ENCODE measurements at places on chromosomes 2 and 18.
A peak's percentile ranks its signal among the peaks of the same experiment; 100 is the strongest.

DNA sequence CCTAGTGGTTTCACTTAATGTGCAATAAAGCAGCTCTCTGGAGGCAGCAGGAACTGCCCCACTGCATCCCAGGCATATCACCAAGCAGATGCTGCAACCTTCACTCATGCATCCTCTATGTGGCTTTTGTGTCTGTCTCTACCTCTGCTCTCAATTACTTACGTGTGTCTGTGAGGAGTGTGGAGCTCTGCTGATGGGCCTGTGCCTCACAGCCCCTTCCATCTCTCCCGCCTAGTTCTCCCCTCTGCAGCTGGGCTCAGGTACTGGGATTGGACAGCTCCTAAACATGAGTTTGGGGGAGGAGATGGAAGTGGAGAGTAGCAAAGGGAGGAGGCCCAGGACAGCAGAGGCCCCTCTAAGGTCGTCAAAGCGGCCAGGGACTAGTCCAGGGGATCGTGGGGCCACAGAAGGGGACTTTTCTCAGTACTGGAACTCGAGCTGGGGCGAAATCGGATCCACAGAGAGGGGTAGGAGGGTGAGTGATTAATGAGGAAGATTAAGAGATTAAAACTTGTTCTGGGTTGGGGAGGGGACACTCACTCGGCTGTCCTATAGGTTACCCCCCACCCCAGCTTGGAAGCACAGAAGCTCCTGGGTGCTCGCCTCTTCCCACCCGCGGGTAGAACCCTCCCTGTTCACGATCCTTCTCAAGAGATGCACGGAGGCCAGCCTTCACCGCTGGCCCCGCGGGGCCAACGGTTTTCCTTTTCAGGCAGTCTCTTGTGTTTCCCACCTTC, 2.1 kb upstream of the LBX2 start:
- DNase-seq: no peak

DNA sequence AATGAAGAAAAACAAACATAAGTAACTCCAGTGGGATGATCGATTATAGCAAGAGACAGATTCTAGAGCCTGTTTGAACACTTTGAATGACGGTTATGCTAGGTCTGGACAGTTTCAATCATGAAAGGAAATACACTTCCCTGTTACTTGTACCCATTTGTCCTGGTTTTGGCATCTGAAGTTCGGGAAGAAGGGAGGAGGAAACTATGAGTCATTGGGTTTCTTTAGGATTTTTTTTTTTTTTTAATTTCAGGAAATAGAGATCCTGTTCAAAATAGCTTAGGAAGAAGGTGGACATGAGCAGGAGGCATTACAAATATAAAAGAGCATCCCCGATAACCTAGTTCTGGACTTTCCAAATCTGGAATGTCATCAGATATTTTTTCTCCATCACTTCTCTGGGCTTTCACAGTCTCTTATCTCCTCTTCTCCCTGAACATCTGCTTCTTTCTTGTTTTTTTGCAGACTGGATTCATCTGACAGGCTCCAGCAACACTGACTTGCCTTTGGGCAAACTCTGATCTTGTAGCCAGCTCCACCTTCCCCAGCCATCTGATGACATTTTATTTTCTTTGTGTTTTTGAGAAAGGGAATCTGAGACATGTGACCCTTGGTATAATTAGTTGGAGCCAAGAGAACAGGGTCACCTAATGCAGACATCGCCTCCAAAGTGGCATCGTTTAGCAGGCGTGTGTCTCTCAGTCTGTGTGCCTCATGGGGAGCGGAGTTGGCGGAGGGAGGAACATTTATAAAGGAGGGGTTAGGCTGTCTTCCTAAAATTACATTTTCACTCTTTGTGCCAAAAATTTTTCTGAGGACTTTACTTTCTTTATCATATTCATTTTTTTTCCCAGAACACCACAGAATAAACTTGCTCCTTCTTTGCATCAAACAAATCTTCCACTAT, 195.3 kb upstream of the EPHA4 start:
- DNase-seq: no peak

DNA sequence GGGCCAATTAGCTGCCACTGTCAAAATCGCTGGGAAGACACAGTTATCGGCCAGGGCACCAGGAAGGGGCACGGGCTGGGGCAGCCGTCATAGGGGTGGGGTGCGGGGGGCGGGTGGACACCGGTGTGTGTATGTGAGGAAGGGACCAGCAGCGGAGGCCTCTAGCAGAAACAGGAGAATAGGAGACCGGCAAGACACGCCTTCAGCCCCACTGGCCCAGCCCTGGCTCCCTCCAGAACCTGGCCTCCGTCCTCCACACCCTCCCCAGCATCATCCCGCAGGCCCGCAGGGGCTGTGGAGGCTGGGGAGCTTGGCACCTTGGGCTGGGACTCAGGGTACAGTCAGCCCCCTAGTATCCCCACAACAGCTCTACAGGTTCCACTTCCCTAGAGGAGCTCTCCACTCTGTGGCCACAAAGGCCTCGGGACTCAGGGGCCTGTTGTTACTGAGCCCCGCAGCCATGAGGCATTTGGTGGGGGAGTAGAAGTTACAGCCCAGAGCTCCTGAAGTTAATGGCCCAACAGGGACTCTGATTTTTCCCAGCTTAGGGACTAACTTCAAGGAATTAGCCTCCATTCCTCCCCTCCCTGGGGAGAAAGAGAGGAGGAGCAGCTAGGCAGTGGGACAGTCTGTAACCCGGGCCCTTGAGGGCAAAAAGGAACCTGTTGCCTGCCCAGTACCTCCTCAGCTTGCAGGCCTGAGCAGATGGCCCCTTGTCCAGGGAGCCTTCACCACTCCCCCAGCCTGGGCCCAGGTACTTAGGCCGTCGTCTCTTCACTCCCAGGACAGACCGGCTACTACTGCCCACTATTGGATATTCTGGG, 19.9 kb downstream of the SH2D6 start:
- DNase-seq: no peak

- no peak for DNase-seq
Measured at GRCh38 chr2:62149708-62150107, 46.2 kb upstream of the B3GNT2 start.

DNA sequence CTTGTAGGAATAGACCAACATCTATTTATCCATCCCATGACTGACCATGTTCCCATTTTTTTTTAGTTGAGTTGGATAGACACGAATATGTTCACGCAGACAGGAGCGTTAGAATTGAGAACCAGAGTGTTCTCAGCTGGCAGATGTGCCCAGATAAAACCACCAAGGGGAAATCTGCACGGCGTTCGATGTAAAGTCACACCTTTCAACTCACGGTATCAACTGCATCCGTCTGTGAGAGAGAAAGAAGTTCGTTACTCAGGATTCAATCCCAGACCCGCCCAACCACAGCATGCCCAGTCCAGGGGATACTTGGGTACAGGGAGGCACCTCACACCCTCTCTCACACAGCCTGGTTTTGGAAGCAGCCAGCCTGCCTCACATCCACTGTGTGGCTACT, 26.1 kb downstream of the MAL start:
- peak; percentile 25 for DNase-seq

DNA sequence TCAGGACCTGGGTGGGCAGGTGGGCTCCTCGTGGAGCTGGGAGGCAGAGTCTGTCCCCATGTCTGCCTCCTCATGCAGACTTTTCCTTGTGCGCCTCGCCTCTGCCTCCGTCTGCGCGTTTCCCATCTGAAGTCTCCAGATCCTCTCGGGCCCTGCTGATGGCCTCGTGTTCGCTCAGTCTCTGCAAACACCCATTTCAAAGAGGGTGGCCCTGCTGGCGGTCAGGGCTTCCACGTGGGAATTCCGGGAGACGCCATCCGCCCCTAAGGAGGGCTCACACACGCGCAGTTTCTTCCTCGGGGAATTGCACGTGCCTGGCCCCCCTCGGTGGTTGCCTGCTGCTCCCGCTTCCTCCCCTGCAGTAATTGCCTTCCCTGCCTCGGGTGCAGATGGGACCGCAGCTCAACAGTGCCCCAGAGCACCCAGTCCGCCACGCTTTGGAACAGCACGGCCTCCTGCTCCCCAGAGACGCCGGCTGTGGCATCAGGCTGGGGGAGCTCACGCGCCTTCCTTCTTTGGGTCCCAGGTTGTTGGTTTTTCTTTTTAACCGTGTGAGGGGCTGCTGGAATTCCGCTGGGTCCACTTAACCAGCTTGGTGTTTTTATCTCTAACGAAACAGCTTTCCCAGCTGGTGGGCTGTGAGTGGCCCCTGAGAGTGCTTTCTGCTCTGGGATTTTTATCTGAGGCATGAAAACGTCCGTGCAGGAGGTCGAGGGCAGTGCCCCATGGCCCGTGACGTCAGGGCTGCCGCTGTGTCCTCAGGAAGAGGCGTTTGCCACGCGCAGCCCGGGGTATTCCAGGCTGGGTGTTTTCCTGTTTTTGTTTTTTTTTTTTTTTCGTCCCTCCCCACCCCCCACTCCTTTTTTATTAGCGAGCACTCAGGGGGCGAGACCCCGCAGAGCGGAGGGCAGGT, 16.1 kb downstream of the NFATC1 start:
- no peak for DNase-seq

- no peak for DNase-seq
Measured at GRCh38 chr2:118417406-118418120, 329.3 kb downstream of the INSIG2 start.

- no peak for DNase-seq
Measured at GRCh38 chr18:50803592-50803991, 16.2 kb downstream of the MRO start.

- no peak for DNase-seq
Measured at GRCh38 chr18:74897971-74898657, 300.4 kb downstream of the ZNF407 start.

DNA sequence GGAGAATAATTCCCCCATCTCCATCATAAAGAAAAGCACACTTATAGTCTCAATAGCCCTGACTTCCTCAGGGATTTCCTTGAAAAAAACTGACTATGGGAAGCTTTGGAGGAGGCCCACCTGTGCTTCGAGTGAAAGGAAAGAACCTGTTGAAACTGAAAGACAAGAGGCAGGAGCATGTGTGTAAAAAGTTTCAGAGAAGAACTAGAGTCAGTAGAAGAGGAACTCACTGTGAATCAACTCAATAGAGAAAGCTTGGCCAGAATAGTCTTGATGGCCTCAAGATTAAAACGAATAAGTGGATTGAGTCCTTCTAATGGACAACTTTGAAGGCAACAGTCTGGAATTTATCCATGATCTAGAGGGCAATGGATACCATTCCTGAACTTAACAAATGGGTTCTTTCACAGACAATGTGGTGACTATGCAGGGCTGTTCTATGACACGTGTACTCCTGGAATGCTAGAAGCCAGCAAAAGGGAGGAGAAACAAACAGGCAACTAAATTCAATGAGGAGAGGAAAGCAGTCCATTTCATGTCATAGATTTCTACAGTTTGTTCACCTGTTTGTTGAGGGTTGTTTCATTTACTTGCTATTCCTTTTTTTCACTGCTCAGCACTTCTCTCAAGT, 442.3 kb downstream of the GRB14 start:
- DNase-seq: no peak

DNA sequence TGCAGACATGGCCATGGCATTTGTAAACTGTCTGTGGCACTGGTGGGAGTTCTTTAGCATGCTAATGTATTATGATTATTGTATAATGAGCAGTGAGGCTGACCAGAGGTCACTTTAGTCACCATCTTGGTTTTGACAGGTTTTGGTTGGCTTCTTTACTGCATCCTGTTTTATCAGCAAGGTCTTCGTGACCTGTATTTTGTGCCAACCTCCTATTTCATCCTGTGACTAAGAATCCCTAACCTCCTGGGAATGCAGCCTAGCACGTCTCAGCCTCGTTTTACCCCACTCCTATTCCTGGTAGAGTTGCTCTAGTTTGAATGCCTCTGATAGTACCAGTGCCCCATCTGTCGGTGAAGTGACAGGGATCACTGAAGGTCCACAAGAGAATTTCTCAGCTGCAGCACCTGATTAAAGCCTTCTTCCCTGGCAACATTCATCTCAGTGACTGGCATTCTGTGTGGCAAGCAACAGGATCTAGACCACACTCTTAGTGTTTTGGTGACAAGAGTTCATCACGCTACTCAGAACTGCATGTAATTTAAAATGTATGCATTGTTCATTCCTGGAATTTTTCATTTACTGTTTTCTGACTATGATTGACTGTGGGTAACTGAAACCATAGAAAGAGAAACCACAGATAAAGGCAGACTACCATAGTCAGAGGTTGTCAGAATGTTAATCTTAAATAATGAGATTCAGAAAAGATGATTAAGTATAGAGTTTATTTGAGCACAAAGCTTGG, 43.0 kb upstream of the GPR39 start:
- DNase-seq: no peak

DNA sequence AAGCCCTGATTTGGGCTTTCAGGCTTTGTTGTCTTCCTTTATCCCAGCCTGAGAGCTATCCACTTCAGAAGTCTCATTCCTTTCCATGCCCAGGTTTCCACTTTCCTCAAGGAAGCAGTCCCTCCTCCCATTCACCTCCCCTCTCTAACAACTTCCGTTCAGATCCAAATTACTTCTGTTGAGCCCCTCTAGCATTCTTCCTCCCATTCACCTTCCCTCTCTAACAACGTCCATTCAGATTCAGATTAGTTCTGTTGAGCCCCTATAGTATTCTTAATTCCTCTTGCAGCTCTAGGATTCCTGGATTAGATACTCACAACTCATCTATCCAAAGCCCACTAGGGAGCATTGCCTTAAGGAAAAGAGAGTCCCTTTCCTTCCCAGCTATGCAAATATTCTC, 216.8 kb downstream of the RAD51AP2 start:
- no peak for DNase-seq

- no peak for DNase-seq
Measured at GRCh38 chr2:16661936-16662839, 3.4 kb downstream of the CYRIA start.

DNA sequence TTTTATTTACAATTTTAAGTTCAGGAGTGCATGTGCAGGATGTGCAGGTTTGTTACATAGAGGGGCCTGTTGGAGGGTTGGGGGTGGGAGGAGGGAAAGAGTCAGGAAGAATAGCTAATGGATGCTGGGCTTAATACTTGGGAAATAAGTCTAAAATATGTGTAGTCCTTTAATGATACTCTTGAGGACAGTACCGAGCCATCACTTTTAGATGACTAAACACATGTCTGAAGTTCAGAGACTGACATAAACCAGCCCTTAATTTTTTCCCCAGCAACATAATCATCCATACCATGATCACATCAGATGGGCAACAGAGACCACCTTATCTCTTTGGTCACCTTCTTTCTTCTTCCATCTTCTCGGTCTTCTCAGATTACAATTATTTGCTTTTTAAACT, 189.1 kb upstream of the COL3A1 start:
- DNase-seq: no peak

- no peak for DNase-seq
Measured at GRCh38 chr2:206584323-206585116, 57.8 kb upstream of the FAM237A start.

DNA sequence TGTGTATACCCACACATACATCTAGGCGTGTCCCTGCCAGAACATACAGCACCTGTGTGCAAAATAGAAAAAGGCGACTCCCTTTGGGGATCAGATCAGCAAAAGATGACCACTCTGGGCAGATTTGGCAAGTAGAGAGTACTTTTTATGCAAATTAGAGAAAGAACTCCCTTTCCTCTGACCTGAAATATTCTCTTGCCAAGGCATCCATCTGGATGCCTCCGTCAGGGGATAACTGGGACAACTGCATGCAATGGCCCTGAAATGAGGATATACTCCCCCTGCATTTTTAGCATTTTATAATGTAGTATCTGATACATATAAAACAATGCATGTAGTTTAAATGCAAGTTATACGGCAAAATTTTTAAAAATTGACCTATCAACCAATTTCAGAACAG, 247.7 kb downstream of the ICOS start:
- no peak for DNase-seq

- no peak for DNase-seq
Measured at GRCh38 chr2:239905884-239906654, 119.1 kb downstream of the NDUFA10 start.
